NCI-H1930 (cell line): ENCODE measurements at places on chromosomes 6 and 20.

GRCh38 chr6:166527849-166528248 lies 58.6 kb downstream of the RAMACL start:
- no peak for DNase-seq

GRCh38 chr6:10463491-10464481 lies 48.9 kb upstream of the TFAP2A start:
- no peak for DNase-seq

GRCh38 chr6:109389650-109390274 lies 7.5 kb upstream of the CD164 start:
- no peak for DNase-seq

GRCh38 chr6:38034274-38034914 lies 214.9 kb downstream of the ZFAND3 start:
- DNase-seq: no peak

- no peak for DNase-seq
Measured at GRCh38 chr6:98590136-98590681, 244.2 kb upstream of the POU3F2 start.

DNA sequence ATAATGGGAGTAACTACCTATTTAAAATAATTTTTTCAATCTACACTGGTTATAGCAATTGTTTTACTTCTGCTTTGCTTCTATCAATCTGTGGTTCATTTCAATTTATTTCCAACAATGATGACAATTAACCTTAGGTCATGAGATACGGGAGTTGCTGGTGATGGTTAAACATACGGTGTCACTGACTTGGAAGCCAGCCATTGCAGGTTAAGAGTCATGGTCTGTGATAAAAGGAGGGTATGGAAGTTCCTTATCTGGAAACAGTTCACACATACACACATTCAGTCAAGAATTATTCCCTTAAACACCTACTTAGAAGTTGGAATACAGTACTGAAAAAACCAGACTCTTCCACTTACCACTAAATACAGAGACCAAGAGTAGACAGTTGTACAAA lies 180.0 kb downstream of the KIF16B start:
- DNase-seq: no peak

DNA sequence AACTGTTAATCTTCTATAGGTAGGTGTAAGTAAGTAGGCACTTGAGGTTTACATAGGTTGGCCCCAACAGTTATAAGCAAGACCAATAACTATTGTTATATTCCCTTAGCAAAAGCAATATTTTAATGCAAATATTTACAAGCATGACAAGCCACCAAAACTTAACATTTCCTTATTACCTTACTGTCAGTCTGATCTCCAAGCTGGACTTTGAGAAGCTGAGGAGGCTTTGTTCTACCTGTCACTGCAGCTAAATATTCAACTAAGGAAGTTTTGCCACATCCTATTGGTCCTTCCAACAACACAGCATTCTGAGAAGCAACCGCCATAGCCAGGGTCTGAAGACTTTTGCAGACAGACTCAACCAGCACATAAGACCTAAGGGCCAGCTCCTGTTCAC lies 29.6 kb downstream of the MDN1 start:
- no peak for DNase-seq

- DNase-seq: no peak
Measured at GRCh38 chr6:100426744-100427338, 37.9 kb downstream of the SIM1 start.

GRCh38 chr6:130632277-130632676 lies 194.9 kb upstream of the SMLR1 start:
- DNase-seq: peak; percentile 81

DNA sequence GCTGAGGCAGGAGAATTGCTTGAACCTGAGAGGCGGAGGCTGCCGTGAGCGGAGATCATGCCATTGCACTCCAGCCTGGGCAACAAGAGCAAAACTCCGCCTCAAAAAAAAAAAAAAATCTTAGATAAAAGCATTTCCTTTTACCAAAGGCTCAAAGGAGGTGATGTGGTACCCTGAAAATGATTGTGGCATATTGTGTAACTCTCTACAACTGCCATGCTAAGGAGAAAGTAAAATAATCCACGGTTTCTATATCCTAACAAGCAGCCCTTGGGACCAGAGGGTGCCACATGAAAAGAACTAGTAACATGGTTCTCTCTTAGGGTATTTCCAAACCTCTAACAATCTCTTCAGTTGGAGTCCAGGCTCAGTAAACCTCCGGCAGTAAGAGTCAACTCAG lies 38.8 kb upstream of the SLA2 start:
- no peak for DNase-seq

GRCh38 chr6:142240179-142240578 lies 61.6 kb upstream of the ADGRG6 start:
- no peak for DNase-seq

DNA sequence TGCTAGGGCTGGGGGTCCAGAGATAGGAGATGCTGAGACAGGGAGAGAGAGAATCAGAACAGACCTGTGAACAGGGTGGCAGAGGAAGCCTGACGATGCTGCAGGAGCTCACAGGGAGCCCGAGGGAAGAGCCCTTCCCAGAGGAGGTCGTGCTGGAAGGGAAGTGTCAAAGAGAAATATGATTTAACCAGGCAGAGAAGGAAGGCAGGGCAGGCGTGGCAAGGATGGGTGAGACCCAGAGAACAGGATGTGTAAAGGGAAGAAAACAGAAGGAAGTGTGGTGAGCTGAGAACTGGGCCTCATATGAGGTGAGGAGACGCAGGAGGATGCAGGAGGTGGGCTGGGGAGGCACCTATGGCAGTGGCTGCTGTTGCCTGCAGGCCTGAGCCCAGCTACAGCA lies 105.6 kb downstream of the ZDHHC14 start:
- no peak for DNase-seq

GRCh38 chr6:15620611-15621010 lies 42.2 kb downstream of the DTNBP1 start:
- no peak for DNase-seq

DNA sequence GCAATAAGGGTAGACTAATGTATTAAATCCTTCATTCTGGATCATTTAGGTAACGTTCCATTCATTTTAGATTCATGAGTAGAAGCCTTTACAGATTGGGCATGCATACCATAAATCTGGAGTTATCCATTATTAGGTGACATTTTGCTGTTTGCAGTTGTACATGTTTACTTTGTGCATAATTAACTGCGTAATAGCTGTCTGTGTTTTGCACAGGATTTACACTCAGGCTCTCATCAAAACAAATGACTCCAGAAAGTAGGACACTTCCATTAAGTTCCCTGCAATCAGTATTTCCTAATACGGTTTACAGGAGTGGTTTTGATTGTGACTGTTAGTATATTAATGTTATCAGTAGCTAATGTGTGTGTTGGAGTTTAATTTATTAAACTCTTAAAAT lies 997.4 kb downstream of the HACE1 start:
- no peak for DNase-seq

GRCh38 chr20:50323209-50323608 lies 132.6 kb downstream of the CEBPB start:
- DNase-seq: no peak

DNA sequence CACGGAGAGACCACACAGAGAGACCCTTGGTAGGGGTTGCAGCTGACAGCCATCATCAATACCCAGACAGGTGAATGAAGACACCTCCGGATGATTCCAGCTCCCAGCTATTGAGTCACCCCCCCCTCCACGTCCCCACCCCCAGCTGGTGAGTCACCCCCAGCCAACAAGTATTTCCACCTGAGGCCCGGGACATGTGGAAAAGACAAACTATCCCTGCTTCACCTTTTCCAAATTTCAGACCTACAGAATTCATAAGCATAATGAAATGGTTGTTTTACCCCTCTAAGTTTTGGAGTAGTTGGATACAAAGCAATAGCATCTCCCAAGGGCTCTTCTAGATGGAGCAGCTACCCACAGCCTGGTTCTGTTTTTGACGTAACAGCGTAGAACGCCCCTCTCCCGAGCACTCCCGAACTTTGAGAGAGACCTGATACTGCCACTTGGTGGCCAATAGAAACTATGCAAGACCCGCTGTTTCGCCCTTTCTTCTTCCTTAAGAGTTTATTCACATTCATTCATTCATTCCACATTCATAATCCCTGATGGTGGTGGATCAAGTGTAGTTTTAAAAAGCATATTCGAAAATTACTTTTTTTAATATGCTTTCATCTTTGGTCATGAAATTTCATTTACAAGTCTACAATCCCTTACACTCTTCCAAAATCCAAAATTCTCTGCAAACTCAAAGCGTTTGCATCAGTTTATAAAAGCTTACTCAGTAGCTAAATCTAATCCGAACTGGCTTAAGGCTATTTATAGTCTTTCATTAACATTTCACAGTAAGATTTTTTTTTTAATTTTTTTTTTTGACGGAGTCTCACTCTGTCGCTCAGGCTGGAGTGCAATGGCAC lies 15.1 kb upstream of the PPP1R16B start:
- peak; percentile 40 for DNase-seq

GRCh38 chr20:23161244-23161891 lies 75.2 kb upstream of the CD93 start:
- DNase-seq: no peak

- DNase-seq: no peak
Measured at GRCh38 chr6:39050453-39051112, 2.0 kb downstream of the GLP1R start.

GRCh38 chr6:17002123-17002522 lies 99.7 kb upstream of the STMND1 start:
- DNase-seq: no peak

GRCh38 chr20:10002866-10003265 lies 31.9 kb upstream of the ANKEF1 start:
- no peak for DNase-seq

DNA sequence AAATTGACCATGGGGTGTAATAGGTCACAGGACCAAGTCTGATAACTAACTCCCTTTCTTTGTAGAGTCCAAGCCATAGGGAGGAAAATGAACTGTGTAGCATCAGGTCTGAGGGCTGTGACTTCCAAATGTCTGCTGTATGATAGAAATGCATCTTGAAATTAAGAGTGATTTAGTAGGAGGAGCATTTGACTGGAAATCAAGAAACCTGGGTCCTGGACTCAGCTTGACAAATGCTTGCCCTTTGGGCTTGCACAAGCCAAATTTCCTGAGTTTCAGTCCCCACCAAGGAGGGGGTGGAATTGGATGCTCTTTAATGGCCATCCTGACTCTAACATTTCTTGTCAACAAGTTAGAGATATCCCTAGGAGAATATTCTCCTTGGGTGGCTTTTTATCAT lies 187.0 kb downstream of the PDE7B start:
- no peak for DNase-seq

DNA sequence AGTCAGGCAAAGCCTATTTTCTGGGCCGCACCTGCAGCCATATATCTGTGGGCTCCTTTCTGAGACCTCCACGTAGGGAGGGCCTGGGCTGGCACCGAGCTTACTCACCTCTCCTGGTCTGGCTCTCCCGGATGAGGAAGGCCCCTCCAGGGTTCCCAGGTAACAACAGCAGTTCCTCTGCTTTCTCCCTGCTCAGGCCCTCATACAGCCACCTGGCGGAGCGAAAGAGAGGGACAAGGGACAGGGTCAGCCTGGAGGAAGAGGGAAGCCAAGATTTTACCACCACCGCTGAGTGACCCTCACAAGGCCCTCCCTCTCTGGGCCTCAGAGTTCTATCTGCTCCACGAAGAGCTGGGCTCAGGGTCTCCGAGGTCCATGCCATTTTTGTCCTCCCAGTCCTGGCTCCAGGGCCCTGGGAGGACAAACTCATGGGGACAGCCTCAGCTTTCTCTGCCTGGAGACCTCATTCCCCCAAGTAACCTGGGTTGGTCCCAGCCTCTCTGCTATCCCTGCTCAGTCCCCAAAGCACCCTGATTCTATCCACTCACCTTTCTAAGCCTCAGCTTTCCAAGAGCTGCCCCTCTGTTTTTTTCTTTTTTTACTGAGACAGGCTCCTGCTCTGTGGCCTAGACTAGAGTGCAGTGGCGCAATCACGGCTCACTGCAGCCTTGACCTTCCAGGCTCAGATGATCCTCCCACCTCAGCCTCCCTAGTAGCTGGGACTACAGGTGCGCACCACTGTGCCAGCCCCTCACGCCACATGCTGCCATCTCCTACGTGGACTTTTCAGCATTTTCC lies 13.3 kb downstream of the SLA2 start:
- no peak for DNase-seq

GRCh38 chr6:72793641-72794395 lies 172.0 kb downstream of the KCNQ5 start:
- no peak for DNase-seq

DNA sequence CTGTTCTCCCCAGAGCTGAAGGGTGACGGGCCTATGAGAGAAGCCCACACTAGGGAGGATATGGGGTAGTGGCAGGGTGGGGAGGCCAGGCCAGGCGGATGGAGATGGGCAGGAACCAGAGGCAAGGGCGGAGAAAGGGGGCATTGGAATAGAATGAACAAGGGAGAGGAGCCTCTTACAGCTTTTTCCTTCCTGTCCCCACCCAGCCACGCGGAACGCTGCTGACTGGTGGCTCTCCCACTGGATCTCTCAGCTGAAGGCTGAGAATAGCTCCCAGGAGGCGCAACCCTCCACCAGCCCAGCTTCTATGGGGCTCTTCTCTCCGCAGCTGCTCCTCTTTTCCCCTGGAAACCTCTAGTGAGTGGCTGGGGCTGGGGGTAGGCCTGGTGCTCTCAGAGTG lies 10.8 kb downstream of the DLK2 start:
- DNase-seq: no peak

DNA sequence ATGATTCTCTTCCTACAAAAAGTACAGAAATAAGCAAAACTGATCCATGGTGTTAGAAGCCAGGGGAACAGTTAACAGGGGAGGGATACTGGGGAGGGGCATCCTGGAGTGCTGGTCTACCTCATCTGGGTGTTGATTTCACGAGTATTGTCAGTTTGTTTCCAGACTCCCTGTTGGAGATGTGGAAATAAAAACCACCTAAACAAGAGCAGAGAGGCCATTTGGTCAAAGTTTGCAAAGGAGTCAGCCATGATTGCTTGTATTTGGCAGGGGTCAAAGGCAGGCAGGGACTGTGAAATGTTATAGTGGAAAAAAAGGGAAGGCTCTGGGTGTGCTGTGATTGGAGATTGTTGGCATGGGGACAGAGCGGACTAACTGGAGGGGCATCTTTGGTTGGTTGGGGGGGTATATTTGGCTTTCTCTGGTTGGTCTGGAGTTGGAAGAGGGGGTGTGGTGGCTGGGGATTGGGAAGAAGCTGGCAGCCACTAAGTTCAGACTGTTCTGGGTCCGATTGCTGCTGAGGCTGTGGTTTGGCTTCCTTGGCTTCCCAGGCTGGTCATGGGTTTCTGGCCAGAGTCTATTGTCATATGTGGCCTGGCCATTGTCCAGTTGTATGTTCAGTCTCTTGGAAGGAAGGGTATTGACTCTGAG lies 14.9 kb upstream of the PANK2 start:
- no peak for DNase-seq

GRCh38 chr20:50646483-50646996 lies 44.8 kb downstream of the RIPOR3 start:
- DNase-seq: no peak

GRCh38 chr6:118918329-118918725 lies 16.6 kb downstream of the MCM9 start:
- no peak for DNase-seq
